Activated naive CD4-positive, alpha-beta T cell treated with Interleukin-2 at 50 U/mL for 16 hours (primary cell): ENCODE measurements at places on chromosomes 2 and 18.

DNA sequence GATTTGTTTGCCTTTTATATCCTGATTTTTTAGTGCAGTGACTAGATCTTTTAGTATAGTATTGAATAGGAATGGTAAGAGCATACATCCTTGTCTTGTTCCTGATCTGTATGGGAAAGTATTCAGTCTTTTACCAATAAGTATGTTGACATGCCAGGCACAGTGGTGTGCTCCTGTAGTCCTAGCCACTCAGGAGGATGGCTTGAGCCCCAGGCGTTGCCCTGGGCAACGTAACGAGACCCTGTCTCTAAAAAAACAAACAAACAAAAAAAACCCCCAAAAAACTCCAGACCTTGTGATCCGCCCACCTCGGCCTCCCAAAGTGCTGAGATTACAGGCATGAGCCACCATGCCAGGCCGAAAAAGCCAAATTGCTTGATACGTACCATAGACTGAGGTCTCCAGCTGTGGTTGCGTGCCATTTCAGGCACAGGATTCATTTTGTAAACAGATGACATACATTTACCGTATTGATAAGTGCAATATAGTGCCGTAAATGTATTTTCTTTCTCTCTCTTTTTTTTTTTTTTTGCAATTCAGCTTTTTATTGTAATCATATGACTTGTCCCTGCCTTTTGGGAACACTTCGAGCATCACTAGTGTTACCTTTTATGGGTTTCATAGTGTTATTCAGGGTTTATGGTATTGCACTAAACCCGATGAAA lies 18.5 kb downstream of the BIRC6 start:
- DNase-seq = no peak

GRCh38 chr2:217231724-217232123 lies 371.9 kb upstream of the TNP1 start:
- no peak for DNase-seq

DNA sequence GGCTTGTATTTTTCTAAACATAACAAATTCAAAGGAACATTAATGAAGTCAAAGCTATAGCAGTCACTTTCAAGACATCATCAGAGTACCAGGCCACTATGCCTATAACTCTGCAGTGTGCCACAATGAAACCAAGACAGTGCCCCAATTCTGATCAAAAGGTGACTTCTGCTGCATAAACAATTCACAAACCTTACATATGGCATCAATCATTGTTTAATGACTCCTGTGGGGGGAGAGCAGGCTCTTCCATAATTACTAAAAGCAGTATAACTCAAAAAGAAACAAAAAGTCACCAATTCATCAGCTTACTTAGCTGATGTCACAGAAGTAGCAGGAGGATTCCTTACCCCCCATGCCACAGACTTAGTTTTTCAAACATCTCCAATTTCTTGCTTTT lies 15.5 kb downstream of the LPIN2 start:
- DNase-seq = no peak

- DNase-seq = no peak
Observed at GRCh38 chr2:216989340-216990129, 129.7 kb upstream of the TNP1 start.

DNA sequence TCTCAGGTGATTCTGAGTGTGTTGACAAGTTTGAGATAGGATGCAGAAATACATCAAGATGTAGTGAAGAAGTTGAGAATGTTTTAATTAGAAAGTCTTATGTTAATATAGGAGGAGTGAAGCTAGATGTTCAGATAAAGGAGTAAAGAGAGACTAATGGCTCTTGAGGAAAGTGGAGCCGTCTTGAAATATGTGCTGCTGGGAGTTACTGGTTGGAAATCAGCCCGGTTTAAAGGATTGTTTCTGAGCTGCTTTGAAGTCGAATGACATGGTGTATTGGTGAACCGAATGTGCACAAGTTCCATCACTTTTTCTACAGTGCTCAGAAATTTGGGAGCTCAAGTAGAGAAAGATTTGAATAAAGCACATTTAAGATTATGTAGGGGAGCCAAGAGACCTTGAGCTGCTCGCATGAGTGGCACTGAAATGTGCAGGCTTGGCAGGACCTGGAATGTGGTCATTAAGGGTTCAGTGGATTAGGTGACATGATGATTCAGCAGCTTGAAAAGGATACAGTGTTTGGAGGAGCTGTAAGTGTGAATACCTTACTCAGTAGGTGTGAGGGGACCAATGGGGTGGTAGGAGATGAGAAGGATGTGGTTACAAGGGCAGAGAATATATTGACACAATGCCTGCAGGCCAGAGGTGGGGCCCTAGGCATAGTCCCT lies 68.6 kb downstream of the CAB39 start:
- DNase-seq = peak; percentile 32

DNA sequence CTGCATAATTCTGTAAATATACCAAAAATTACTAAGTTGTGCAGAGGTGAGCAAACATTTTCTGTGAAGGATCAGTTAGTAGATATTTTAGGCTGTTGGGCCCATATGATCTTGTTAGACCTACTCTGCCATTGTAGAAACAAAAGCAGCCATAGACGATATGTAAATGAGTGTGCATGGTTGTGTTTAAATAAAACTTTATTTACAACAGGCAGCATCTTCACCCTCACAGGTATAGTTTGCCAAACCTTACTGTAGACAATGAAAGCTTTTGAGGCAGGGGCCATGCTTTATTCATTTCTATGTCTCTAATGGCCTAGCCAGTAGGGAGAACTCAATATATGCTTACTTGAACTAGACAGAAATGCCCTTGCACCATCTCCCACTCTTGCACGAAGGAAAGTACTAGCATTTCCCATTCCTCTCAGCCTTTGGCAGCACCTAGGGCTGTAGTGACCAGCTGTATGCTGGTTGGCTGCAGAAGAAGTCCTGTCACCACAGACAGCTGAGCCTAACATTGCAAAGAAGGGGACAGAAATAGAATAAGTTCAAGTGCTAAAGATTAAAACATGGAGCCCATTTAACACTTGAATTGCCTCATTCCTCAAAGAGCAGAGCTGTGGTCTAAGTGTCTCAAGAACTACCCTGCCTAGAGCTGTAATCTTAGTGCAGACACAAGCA lies 305.1 kb upstream of the MGAT5 start:
- DNase-seq = no peak

- DNase-seq = no peak
Observed at GRCh38 chr2:134712299-134712698, 6.5 kb downstream of the TMEM163 start.

- DNase-seq = no peak
Observed at GRCh38 chr18:9730786-9731185, 22.7 kb downstream of the RAB31 start.

GRCh38 chr2:129753261-129753660 lies 226.2 kb upstream of the RAB6C start:
- no peak for DNase-seq

GRCh38 chr18:25047983-25048382 lies 304.0 kb downstream of the ZNF521 start:
- no peak for DNase-seq

DNA sequence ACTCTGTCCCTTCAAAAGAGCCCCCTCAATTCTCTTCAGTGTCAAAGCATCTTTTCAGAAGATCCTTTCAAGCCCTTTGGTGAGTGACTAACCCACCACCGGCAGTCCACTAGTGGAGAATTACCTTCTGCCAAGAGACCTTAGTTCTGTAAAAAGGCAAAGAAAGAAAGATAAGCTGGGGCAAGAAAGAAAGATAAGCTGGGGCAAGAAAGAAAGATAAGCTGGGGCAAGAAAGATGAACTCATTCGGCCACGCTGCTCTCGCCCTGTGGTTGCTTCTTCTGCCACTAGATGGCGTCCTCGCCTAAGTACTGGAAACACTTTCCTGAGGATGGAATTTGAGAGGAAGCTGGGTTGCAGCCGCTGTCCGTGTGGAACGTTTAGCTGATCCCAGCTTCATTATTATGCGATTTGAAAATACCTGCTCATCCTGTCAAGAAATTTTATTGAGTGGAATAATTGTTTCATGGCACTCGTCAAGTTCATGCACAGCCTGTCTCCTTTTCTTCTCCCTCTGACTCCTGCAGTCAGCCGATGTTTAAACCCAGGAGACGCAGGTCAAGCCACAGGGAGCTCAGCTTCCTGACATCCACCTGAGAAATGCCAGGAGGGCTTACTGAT lies 17.3 kb upstream of the ANXA4 start:
- DNase-seq = peak; percentile 86

DNA sequence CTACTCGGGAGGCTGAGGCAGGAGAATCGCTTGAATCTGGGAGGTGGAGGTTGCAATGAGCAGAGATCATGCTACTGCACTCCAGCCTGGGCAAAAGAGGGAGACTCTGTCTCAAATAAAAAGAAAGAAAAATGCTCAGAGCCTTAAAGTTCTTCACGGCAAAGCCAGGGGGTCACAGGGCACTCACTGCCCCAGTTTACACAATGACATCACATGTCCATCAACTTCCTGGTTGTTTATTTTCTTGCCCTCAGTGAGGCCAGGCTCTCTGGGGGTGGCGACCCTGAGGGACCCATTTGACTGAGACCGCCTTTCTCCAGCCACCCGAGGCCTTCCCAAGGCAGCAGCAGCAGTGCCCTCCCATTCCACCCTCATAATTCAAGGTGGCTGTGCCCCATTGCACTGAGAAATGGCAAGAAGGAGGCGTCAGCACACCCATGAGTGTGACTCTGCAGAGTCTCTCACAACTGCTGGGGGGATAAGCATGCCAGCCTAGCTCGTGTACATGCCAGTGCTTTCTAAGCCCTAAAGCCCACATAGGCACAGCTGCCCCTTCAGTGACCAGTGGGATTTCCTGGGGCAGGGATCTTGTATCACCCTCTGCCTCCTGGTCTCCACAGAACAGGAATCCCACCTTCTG lies 50.0 kb downstream of the SFXN5 start:
- no peak for DNase-seq

DNA sequence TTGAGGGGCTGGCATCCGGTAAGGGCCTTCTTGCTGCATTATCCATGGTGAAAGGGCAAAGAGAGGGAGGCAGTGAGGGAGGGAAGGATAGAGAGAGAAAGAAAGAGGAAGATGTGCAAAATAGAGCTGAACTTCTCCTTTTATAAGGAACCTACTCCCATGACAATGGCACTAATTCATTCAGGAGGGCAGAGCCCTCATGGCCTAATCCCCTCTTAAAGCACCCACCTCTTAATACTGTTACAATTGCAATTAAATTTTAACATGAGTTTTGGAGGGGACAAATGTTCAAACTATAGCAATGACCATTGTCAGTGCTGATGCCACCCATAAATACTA lies 60.2 kb downstream of the CXCR4 start:
- no peak for DNase-seq

- DNase-seq = no peak
Observed at GRCh38 chr2:219022616-219023015, 18.7 kb downstream of the CFAP65 start.
